IMR-90 (cell line): ENCODE measurements at places on chromosomes 11 and 22.

DNA sequence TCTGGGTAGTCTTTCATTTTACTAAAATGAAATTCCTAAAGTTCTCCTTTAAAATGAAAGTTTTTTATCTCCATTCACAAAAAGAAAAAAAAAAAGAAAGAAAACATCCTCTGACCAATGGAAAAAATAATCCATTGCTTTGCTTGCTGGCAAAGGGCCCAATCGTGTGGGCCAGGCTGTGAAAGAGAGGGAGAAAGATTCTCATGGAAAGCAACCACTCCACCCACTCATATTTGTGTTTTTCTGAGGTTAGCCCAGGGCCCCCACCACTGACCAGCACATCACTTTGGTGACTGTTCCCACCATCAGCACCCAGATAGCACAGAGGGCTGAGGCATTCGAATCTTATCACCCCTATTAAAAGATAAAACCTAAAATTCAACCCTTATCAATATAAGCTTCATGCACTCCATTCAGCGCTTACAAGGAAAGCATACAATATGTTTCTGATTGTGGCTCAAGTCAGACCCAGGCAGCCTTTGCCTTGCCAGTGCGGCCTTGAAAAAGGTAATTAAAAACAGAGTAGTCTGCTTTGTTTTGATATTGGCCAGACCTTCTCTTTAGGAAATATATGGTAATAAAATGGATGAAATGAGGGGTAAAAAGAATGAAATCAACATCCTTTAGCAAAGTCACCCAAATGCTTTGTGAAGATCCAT, 192.8 kb downstream of the ETS1 start:
- no peaks in the 10 kb centered on the region for H3K36me3 ChIP-seq
- no peak overlapping the region for H3K27ac ChIP-seq
- peak; percentile 38 for DNase-seq
- H3K4me3 ChIP-seq: no peak overlapping the region
- no peaks in the 10 kb centered on the region for H3K27me3 ChIP-seq
- peaks cover 2% of the 10 kb centered on the region for H3K4me1 ChIP-seq

- peak; percentile 56 for DNase-seq
- no peaks in the 10 kb centered on the region for H3K36me3 ChIP-seq
- no peaks in the 10 kb centered on the region for H3K27me3 ChIP-seq
- no peak overlapping the region for H3K27ac ChIP-seq
- peaks cover 2% of the 10 kb centered on the region; the same call in 1 of the 2 replicates for H3K4me1 ChIP-seq
These were observed 33.4 kb downstream of the INSC start for GRCh38 chr11:15148169-15148568.

DNA sequence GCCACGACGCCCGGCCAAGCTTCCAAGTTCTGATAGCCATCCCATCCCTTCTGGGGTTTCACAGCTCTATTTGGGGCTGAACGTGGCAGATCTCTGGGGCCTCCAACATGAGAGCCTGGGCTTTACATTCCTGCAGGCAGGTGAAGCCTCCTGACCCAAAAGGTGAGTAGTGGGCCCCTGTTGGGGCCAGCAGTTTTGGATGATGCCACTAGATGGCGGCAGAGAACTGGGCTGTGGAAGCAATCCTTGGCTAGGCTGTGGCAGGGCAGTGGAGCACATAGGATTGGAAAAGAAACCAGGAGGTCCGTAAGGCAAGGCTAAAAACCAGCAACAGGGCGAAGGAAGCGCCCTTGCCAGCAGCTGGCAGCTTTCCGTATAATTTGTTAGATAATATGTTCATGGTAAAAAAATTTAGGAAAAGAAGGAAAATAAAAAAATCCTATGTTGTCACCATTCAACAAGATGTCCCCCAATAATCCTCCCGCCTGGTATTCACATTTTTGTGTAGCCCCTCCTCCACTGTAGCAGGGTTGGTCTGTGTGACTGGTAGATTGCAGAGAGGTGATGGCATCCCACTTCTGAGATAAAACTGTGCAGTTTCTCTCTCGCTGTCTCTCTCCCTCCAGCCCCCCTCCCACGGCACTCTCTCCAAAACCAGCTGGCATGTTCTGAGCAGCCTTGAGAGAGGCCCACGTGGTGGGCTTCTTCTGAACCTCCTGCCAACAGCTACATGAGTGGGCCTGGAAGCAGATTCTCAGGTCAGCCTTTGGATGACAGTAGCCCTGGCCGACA, 43.6 kb upstream of the OR4B1 start:
- DNase-seq: peak; percentile 69
- H3K27me3 ChIP-seq: no peaks in the 10 kb centered on the region; the same call in 1 of the 2 replicates
- H3K4me3 ChIP-seq: no peak overlapping the region
- H3K27ac ChIP-seq: no peak overlapping the region
- H3K4me1 ChIP-seq: peaks cover 12% of the 10 kb centered on the region
- no peaks in the 10 kb centered on the region for H3K36me3 ChIP-seq

DNA sequence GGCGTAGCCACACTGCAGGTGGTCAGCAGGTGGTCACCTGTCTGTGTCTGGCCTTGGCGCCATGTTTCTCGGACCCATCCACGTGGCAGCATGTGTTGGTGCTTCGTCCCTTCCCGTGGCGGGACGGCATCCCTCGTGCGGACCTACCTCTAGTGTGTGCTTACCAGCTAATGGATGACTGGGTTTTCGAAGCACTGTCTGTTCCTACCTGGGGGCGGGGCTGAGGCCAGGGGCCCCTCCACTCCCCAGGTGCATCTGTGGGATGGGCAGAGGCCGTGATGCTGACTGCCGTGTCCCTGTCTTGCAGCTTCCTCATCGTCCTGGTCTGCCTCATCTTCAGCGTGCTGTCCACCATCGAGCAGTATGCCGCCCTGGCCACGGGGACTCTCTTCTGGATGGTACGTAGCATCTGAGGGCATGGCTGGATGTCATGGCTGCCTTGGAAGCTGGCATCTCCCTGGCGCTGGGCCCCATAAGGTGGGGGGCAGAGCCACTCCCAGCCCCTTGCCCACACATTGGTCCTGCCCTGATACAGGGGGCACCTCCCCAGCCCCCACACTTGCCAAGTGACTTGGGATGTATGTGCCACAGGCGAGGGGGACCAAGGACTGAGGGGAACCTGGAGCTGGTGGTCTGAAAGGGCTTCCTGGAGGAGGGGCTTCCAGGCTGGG, 82.9 kb downstream of the KCNQ1 start:
- peaks cover 38% of the 10 kb centered on the region for H3K27me3 ChIP-seq
- DNase-seq: no peak
- no peak overlapping the region for H3K27ac ChIP-seq
- no peak overlapping the region for H3K4me3 ChIP-seq

GRCh38 chr11:66891851-66892660, 35.2 kb downstream of the LRFN4 start:
- H3K36me3 ChIP-seq: peaks cover 2% of the 10 kb centered on the region; the same call in 1 of the 2 replicates
- H3K4me1 ChIP-seq: peaks cover 10% of the 10 kb centered on the region
- DNase-seq: peak; percentile 99
- H3K27ac ChIP-seq: peak overlapping the region; percentile 38

GRCh38 chr11:78044706-78045105, 19.0 kb upstream of the THRSP start:
- peaks cover 20% of the 10 kb centered on the region for H3K4me1 ChIP-seq
- DNase-seq: no peak
- no peaks in the 10 kb centered on the region for H3K36me3 ChIP-seq
- no peaks in the 10 kb centered on the region for H3K27me3 ChIP-seq
- no peak overlapping the region for H3K4me3 ChIP-seq

DNA sequence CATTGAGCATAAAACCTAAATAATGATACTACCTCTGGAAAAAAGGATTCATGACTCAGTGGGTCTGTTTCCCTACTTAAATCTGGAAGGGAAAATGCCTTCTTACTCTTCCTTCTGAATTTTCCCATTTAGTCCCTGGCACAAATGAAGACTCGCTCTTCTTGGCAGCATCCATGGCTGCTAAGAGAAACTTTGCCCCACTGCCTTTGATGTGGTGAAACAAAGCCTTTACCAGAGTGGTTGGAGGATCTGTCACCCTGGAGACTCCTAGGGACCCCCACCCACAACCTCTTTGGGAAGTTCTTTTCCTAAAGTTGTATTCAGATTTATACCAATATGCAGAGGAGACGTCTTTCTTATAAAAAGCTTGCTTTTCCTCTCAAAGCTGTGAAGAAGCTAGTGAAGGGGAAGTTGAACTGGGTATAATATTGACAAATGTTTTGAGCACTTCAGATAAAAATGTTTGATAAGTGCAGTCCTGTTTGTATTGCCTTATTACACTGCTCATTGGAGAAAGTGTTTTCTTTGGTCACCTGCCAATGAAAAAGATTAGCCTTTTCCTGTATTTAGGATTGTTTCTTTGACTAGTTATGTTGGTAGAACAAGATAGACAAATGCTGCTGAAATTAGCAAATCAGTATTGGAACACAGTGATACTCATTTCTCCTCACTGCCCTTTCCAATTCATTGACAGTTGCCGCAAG, 77.3 kb downstream of the ARFGAP2 start:
- H3K27me3 ChIP-seq: no peaks in the 10 kb centered on the region
- H3K36me3 ChIP-seq: no peaks in the 10 kb centered on the region
- peak; percentile 47 for DNase-seq
- no peak overlapping the region for H3K27ac ChIP-seq
- no peak overlapping the region for H3K4me3 ChIP-seq
- peaks cover 4% of the 10 kb centered on the region; the same call in 1 of the 2 replicates for H3K4me1 ChIP-seq

DNA sequence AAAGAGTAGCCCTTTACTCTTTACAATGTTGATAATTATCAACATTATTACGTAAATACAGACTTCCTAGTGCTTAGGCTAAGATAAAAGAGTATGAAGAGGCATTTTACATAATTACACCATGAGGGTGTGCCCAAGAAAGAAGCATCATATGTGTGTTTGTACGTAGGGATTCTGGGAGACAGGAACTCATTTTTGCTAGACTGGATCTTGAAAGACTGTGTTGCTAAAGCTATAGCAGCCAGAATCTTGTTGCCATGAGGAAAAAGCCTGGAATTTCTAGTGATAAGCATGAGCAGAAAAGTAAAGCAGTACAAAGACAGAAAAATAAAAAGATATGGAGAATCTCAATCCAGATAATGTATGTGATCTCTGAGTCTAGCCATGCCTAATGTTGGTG, 72.1 kb downstream of the JRKL start:
- H3K4me1 ChIP-seq: no peaks in the 10 kb centered on the region
- no peak for DNase-seq
- H3K36me3 ChIP-seq: no peaks in the 10 kb centered on the region
- H3K4me3 ChIP-seq: no peak overlapping the region
- peaks cover 2% of the 10 kb centered on the region; the same call in 1 of the 2 replicates for H3K27me3 ChIP-seq

DNA sequence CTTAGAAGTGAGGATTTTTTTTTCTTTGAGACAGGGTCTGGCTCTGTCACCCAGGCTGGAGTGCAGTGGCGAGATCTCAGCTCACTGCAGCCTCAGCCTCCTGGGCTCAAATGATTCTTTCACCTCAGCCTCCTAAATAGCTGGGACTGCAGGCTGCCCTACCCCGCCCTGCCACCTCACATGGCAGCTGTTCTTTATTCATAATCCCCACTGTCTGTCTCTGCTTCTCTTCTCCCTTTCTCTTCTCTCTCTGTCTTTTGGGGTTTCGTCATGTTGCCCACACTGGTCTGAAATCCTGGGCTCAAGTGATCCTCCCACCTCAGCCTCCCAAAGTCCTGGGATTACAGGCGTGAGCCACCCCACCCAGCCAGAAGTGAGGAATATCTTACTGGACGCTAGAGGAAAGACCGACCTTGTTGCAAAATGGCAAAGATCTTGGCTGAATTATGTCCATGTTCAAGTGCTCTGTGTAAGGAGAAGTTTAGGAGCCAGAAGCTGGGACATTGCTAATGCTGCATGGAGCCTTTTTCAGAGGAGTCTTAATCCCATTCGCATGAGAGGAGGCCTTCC, 21.9 kb downstream of the KRTAP5-5 start:
- no peaks in the 10 kb centered on the region for H3K36me3 ChIP-seq

GRCh38 chr22:30423301-30423958, 2.1 kb upstream of the MTFP1 start:
- peaks cover 11% of the 10 kb centered on the region for H3K36me3 ChIP-seq
- H3K27me3 ChIP-seq: no peaks in the 10 kb centered on the region
- H3K27ac ChIP-seq: peak overlapping the region; percentile 92
- peak overlapping the region; percentile 48 for H3K4me3 ChIP-seq

DNA sequence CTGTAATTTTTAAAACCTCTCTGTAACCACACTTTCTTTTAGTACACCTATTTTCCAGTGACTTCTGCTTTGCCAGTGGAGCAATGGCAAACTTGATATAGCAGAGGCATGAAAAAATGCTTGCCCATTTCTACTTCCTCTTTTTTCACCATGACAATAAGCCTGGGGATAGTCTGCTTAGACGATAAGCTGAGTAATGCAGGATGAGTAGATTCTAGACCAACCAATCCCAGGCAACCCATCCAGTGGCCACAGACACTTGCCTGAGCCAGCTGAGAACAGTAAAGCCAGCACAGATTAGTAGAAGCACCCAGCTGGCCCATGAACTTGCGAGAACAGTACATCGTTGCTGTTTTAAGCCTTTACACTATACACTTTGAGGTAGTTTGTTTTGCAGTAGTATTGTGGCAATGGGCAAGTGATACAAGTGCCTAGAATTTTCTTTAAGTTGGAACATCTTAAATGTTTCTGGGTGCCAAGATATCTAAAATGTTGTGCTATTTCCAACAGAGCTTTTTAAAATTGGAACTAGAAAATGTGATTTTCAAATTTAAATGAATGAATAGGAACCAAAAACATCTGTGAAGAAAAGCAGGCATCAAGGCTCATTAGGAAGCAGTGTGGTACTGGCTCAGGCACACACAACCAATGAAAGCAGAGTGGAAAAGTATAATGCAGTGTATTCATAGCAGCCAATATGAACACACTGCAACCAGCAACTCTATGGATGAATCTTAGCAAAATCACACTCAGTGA, 37.7 kb downstream of the DDI1 start:
- H3K4me1 ChIP-seq: no peaks in the 10 kb centered on the region
- no peak overlapping the region for H3K27ac ChIP-seq
- no peak overlapping the region for H3K4me3 ChIP-seq
- DNase-seq: peak; percentile 58
- H3K36me3 ChIP-seq: no peaks in the 10 kb centered on the region
- no peaks in the 10 kb centered on the region for H3K27me3 ChIP-seq

GRCh38 chr11:77029829-77030228, 4.4 kb upstream of the B3GNT6 start:
- no peak for DNase-seq
- H3K27me3 ChIP-seq: peaks cover 20% of the 10 kb centered on the region
- H3K4me3 ChIP-seq: no peak overlapping the region
- no peaks in the 10 kb centered on the region for H3K4me1 ChIP-seq
- H3K36me3 ChIP-seq: no peaks in the 10 kb centered on the region

GRCh38 chr11:76114238-76114637, 92.1 kb downstream of the WNT11 start:
- no peaks in the 10 kb centered on the region for H3K4me1 ChIP-seq
- H3K27me3 ChIP-seq: no peaks in the 10 kb centered on the region
- H3K36me3 ChIP-seq: peaks cover 2% of the 10 kb centered on the region; the same call in 1 of the 2 replicates
- DNase-seq: no peak
- no peak overlapping the region for H3K4me3 ChIP-seq

DNA sequence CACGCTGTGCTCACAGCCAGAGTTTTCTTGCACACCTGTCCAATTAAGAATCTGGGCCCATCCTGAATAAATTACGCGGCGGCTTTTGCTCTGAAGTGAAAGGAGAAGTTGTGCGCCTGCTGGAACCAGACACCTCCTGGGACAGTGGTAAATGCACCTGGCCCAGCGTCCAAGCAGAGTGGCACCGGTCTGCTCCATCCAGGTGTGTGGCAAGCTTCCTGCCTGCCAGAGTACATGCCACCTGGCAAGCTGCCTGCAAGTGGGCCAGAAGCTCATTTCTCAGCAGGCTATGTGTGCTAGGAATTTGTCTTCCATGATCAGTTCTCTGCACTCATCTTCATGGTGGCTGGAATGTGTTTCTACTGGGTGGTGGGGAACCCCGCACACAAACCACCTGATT, 660.6 kb downstream of the ETS1 start:
- H3K4me1 ChIP-seq: no peaks in the 10 kb centered on the region
- no peak overlapping the region for H3K27ac ChIP-seq
- H3K27me3 ChIP-seq: no peaks in the 10 kb centered on the region
- no peak for DNase-seq
- no peak overlapping the region for H3K4me3 ChIP-seq
- no peaks in the 10 kb centered on the region for H3K36me3 ChIP-seq
